ENCODE measurements at places on chromosomes 2 and 18. TPM values are rescaled to one million over a fixed set of nuclear protein-coding genes. Genes with fewer than 3 reads are reported as not detected.

Gene HOXD10
- not detected for total RNA-seq

Gene SERPINB13
- total RNA-seq, result not detected

- no peaks in the 10 kb centered on the region for H3K4me1 ChIP-seq
- no peak overlapping the region for H3K27ac ChIP-seq
- H3K4me3 ChIP-seq, result no peak overlapping the region
- DNase-seq, result no peak
- no peaks in the 10 kb centered on the region for H3K27me3 ChIP-seq
These were observed 167.1 kb downstream of the PDE1A start for GRCh38 chr2:182259629-182260150.

- H3K27me3 ChIP-seq, result peaks cover 15% of the 10 kb centered on the region
- no peaks in the 10 kb centered on the region for H3K36me3 ChIP-seq
- no peaks in the 10 kb centered on the region for H3K4me1 ChIP-seq
- DNase-seq, result no peak
These were observed 979 bp downstream of the LONRF2 start for GRCh38 chr2:100321179-100321865.

GRCh38 chr18:12410081-12410481, 2.4 kb downstream of the PRELID3A start:
- DNase-seq, result no peak
- no peak overlapping the region for H3K4me3 ChIP-seq
- H3K4me1 ChIP-seq, result peaks cover 14% of the 10 kb centered on the region
- no peak overlapping the region for H3K27ac ChIP-seq

DNA sequence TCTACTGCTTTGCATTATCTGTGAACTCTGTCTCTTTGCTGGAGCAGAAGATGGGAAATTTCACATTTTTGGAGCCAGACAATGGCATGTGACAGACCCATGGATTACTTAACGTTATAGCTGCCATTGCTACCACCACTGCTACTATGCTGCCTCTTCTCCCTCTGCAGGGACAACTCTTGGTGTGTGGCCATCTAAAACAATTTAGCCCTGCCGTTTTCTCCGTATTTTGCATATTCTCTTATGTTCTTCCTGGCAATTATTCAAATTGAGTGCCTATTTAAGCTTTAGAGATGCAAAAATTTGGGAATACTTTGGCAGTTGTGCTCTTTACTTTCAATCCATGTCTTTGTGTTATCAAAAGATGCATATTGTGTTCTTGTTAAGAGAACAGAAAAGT, 386.8 kb downstream of the XIRP2 start:
- H3K4me3 ChIP-seq, result no peak overlapping the region
- H3K4me1 ChIP-seq, result no peaks in the 10 kb centered on the region
- H3K27me3 ChIP-seq, result no peaks in the 10 kb centered on the region
- no peak for DNase-seq
- H3K36me3 ChIP-seq, result no peaks in the 10 kb centered on the region

- no peak for DNase-seq
- no peaks in the 10 kb centered on the region for H3K36me3 ChIP-seq
- no peaks in the 10 kb centered on the region for H3K4me1 ChIP-seq
These were observed 37.7 kb upstream of the NT5C1B start for GRCh38 chr2:18626958-18627650.
